ENCODE measurements at places on chromosomes 2 and 18. TPM values are rescaled to one million over a fixed set of nuclear protein-coding genes. Genes with fewer than 3 reads are reported as not detected.

PLCD4 gene
- total RNA-seq = not detected

- DNase-seq = no peak
Measured at GRCh38 chr2:85611217-85611704, 605 bp downstream of the C2orf68 start.

DNA sequence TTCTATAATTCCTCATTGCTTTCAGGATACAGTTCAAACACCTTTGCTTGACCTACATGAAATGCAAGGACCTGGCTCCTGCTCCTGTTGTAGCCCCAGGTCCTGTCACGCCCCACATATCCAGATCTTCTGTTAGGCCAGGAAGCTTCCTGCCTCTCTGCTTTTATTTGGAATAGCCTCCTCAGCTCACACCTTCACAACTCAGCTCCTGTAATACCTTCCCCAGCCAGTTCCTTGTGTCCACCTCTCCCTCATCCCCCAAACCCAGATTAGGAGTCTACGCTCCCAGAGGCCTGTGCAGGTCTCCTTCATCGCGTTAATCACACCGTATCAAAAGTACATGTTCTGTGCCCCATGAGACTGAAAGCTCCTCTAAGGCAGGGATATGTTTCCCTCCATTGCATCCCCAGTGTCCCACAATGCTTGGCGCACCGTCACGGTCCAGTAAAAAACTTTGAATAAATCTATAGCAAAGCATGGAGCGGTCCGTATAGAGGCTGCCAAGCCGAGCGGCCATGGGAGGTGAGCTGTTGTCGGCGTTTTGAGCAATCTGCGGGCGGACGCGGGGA, 371 bp downstream of the MDH1B start:
- no peak for DNase-seq

PPP1CB gene
- 127 TPM for total RNA-seq

DNA sequence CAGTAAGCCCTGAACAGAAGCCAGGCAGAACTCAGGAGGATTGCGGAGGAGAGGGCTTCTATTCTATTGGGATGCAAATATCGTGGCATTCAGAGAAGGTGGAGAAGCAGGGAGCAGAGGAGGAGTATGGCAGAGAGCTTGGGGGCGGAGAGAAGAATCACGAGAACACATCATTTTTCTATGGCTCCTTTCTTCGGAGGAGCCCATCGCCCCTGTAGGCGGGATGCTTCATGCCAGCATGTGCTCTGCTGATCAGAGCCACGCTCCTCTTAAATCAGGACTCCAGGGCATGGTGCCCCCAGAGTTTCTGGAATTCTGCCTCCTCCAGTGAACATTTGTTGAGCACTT, 71.1 kb downstream of the CIB4 start:
- no peak for DNase-seq

DNA sequence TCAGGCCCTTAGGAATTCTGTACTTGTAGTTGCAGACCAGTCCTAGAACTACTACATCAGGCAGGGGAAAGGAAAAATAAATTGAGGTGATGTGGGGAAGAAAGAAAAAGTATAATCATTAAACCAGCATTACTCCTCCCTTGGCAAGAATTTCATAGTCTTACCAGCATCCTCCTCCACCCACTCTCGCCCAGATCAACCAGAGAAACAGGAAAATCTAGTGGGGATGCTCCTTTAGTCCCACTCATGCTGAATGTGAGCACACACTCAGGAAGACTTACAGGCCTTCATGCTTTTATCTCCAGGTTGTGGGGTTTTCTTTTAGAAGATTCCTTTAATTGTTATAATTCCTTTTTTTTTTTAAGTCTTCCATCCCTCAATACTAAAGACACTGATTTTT, 129.3 kb upstream of the CCDC150 start:
- no peak for DNase-seq

ERBB4 gene
- not detected for total RNA-seq

ORC4 gene
- 37.4 TPM for total RNA-seq

- no peak for DNase-seq
Measured at GRCh38 chr2:98921062-98921461, 15.0 kb downstream of the CRACDL start.

DNA sequence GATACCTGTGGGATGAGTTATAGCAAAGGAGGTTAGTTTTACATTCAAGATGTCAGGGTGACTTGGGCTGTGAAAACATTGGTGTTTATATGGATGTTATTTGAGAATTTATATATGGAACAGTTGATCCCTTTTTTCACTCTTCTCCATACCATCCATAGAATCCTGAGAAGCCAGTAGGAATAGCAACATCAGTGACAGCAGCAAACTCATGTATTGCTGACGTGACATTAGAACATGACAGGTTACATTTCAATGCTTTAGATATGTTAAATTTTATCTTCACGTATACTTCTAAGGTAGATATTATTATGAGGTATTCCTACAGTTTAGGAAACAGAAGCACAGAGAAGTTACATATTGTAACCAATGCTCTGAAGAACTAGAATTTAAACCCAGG, 745.2 kb upstream of the GCFC2 start:
- no peak for DNase-seq

DNA sequence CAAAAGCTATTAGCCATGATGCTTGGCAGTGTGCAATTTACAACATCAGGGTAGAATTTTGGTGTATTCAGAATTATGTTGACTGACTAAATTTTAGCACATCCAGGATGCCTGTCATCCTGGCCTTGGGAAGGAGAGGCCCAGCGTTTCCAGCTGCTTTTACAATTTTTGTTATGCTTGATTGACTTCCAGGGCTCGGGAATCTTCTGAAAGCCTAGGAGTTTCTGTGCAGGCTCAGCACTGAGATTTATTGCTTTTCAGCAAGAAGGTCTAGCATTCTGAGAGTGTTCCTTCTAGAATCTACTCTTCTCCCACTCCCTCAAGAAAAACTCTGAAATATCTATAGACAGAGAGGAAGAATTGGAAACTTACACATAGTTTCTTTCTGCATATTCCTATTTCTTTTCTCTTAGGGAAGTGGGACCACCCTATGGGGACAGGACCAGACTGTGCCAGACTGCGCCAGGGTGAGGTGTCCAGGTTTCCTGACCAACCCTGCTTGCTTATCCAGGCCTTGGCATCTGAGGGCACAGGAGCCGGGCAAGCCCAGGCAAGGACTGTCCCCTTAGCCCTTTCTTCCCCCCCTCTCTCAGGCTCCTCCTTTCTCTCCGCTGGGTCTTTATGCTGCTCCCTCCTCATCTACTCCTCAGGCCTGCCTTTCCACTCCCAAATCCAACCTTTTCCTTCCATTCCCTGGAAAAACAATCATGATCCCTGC, 26.9 kb downstream of the MAIP1 start:
- no peak for DNase-seq

GRCh38 chr2:2686222-2686621, 355.1 kb upstream of the MYT1L start:
- no peak for DNase-seq

GRCh38 chr18:74108460-74108859, 39.2 kb downstream of the FBXO15 start:
- no peak for DNase-seq

TUBB6 gene
- total RNA-seq = not detected

Measured in OCI-LY7 (cell line).